NCI-H2171 (cell line): ENCODE measurements at places on chromosomes 5 and 9.

- DNase-seq, result no peak
These were observed 29.1 kb upstream of the ANKRD31 start for GRCh38 chr5:75265731-75266130.

DNA sequence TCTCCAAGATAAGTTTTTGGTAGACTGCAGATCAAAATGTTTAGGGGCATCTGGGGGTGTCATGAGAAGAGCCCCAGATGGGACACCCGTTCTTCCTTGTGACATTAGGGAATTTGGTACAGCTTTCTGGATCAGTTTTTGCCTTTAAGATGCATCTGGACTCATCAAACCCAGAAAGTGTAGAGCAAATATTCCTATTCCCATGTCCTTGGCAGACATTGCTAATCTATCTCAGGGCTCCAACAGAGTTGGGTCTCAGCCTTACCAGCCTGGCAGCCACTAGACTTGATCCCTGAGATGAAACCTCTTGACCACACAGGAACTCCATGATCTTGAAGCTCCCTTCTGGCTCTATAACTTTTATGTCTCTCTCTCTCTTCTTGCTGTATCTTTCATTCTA, 35.6 kb downstream of the ERGIC1 start:
- no peak for DNase-seq

GRCh38 chr5:172920995-172921394, 38.2 kb upstream of the RPL26L1 start:
- DNase-seq, result no peak

GRCh38 chr5:33033516-33033915, 322.4 kb downstream of the NPR3 start:
- no peak for DNase-seq

GRCh38 chr5:99081711-99082110, 152.9 kb upstream of the CHD1 start:
- DNase-seq, result no peak

DNA sequence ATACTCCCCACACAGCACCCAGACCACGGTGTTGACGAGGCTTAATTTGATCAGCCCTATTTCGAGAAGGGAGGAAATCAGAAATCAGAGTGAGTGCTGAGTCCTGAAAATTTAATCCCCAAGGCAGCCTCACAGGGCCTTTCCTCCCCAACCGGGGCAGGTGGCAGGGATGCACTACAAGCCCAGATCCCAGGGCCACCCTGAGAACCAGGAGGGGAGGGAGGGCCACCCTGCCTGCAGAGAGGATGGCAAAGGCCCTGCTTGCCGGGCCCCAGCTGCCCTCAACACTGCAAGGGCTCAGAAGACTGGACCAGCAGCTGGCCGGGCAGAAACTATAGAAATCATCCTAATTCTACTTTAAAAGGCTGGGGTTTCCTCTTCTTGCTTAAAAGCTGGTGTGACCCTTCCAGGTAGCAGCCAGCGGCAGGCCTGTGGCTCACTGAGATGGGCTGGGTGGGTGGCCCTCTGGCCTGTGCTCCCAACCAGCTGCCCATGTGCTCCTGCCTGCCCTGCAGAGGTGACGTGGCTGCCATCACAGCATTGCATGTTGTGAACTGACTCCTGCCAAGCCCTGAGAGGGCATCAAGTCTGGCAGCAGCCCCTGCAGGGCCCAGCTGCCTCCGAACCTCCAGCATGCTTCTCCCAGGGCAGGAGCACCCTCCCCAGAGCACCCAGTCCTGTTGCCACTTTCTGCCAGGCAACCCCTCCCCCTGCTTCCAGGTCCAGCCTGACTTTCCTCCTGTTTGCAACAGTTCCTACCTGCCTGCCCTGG, 122.8 kb downstream of the ADAMTS2 start:
- no peak for DNase-seq

- no peak for DNase-seq
These were observed 66.9 kb downstream of the GRIN3A start for GRCh38 chr9:101671567-101671966.

- no peak for DNase-seq
These were observed 101.2 kb downstream of the NLN start for GRCh38 chr5:65823204-65823603.

GRCh38 chr5:159157552-159157951, 51.8 kb downstream of the RNF145 start:
- no peak for DNase-seq

DNA sequence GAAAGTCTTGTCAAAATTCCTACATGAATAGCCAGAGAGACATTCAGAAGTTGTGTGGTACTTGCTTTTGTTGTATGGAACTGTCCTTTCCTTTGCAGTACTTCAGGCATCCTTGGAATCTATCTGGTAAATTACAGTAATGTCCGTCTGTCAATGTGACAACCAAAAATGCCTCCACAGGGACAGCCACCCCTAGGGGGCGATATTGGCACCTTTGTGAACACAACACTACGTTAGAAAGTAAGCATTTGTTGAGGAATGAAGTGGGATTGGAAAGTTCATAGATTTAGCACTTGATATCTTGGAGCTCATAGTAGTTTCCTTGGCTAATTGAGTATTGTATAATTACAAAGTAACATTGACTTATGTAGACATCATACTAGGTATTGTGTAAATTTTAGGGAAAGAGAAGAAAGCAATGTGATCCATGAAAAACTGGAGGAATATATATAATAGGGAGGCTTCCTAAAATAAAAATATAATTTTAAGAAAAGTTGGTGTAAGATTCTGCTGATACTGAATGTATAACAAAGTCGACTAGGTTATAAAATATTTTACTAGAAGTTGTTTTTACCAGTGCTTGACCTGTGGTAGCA, 32.7 kb downstream of the TMEFF1 start:
- no peak for DNase-seq

DNA sequence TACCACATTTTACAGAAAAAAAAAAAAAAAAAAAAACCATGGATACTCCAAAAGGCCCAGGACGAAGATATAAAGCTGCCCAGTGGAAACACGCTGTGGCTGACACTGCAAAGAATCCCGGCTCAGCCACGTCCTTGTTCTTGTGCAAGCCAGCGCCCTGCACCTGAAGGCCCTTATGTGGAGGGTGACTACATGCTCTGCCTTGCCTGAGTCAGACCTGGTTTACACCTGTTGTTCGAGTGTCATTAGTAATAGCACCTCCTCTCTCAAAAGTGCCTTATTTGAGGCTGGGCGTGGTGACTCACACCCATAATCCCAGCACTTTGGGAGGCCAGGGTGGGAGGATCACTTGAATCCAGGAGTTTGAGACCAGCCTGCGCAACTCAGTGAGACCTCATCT, 54.3 kb upstream of the ZSWIM6 start:
- DNase-seq, result no peak

GRCh38 chr5:88140396-88140855, 128.2 kb downstream of the TMEM161B start:
- no peak for DNase-seq

DNA sequence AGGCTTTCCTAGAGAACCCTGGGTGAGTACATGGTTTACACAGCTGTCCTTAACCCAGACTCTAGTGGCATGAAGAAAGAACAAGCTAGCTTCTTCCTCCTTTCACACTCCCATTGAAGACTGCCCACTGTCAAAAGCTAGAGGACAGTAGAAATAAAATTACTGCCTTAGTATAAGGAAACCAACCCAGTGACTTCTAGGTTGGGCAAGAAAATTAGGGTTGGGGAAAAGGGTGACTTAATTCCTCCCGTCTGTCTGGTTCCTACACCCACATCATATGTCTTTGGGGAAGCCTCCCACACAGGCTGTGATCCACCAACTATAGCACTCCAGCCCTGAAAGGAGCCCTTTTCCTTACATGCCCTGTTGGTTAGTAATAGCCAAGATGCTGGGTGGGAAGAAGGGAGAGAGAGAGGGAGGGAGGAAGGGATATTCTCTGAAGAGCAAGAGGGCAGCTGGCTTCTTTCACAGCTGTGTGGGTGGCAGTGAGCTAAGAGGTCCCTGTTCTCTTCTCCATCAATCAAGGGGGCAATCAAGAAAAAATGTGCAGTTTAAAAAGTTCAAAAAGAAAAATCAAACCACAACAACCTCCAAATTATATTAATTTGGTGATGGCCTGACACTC, 21.7 kb downstream of the HBEGF start:
- DNase-seq, result no peak

DNA sequence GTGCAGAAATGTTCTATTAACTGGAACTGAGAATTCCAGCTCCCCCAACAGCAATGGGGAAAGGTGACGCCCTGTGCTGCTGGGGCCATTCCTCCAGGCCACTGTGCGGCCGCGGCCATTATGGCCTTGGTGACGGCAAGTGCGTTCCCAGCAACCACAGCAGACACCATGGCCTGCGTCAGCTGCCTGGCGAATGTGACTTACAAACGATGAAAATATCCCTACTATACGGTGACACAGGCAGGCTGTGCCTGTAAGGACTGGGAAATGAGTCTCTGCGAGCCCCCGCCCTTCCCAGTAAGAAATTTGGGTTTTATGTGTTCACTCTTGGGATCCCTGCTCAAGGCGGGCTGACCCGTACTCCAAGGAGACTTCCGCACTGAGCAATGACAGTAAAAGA, 20.6 kb downstream of the CLPTM1L start:
- no peak for DNase-seq

DNA sequence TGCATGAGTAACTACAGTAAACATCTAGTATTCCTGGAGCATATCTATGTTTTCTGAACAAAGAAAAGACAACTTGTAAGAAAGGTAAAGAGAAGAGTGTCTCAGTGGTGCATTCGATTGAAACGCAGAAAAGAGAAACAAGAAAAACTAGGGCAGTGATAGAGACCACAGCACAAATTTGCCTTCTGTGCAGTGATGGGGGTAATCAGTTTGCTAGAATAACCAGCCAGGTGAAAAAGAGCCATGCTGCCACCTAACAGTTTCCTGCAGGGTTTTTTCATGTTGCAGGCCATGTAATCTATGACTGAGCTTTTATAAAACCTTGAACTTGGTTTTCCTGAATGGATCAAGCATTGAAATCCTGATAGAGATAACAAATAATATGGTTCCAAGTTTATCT, 198.4 kb upstream of the MEF2C start:
- DNase-seq, result no peak

- DNase-seq, result peak; percentile 83
These were observed 60.3 kb downstream of the TENT4A start for GRCh38 chr5:6773342-6774035.

- no peak for DNase-seq
These were observed 26.4 kb upstream of the RXRA start for GRCh38 chr9:134299883-134300282.

DNA sequence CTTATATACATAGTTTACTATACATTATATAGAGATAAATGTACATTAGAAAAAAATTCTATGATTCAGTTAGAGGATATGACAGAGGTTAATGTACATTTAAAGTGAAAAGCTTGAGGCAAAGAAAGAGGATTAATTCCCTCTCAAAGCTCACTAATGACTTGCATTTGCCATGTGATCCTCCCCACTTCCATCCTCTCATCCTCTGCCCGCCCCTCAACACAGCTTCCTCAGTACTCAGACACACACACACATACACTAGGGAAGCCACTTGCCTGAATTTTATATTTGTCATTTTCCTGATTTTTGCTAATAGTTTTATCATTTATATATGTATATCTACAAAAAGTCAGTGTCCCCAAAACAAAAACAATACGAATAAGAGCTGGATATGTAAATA, 764.5 kb downstream of the EFNA5 start:
- no peak for DNase-seq

GRCh38 chr9:17900606-17901005, 321.7 kb downstream of the SH3GL2 start:
- no peak for DNase-seq

DNA sequence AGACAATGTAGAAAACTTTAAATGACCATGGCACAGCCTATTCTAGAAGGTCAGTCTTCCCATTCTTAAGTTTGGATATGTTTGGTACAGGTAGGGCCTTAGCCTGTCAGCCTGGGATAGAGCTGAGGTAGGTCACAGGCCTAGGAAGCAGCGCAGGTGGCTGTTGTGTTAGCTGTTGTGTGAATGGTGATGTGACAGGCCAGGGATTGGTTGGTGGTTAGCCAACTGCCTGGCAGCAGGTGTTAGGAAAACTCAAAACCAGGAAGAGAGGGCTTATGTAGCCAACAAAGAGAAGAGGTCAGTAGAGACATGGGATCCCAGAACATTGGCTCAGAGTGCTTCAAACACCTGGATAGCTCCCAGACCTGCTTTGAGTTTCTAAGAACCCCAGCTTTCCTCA, 84.2 kb downstream of the FBXO38 start:
- no peak for DNase-seq
